A549 treated with CpdA at 1 μM for 4 hours (cell line): ENCODE measurements at places on chromosomes 3 and 15. TPM values are rescaled to one million over a fixed set of nuclear protein-coding genes. Genes with fewer than 3 reads are reported as not detected.

GOLGA6L4 gene
- 0.68 to 2.1 TPM (median 0.91 TPM) in 5 replicates for total RNA-seq

ACOX2 gene
- total RNA-seq, result 6.7 to 13.0 TPM (median 10.9 TPM) in 5 replicates

FMN1 gene
- total RNA-seq, result 0.27 to 0.59 TPM (median 0.41 TPM) in 5 replicates

GOLGA6L7 gene
- total RNA-seq, result not detected in 5 replicates

EFCC1 gene
- total RNA-seq, result 0.06 TPM in 1 of 5 replicates, not detected in the others

SLC38A3 gene
- total RNA-seq, result 0.01 to 0.04 TPM in 2 of 5 replicates, not detected in the others

GOLGA6B gene
- not detected in 5 replicates for total RNA-seq

SAMD7 gene
- not detected in 5 replicates for total RNA-seq

ARL14 gene
- total RNA-seq, result 1.1 to 1.8 TPM (median 1.2 TPM) in 5 replicates

GABRR3 gene
- not detected in 5 replicates for total RNA-seq

ITIH1 gene
- total RNA-seq, result not detected in 5 replicates

CNOT10 gene
- 27.1 to 32.4 TPM (median 29.2 TPM) in 5 replicates for total RNA-seq

LINGO1 gene
- 7.0 to 12.4 TPM (median 9.2 TPM) in 5 replicates for total RNA-seq

AGTR1 gene
- 0.30 to 0.50 TPM (median 0.42 TPM) in 5 replicates for total RNA-seq

FGF7 gene
- total RNA-seq, result not detected in 5 replicates

CFAP100 gene
- total RNA-seq, result not detected in 5 replicates

ARPIN gene
- total RNA-seq, result 9.2 to 12.5 TPM (median 12.0 TPM) in 5 replicates

THAP10 gene
- total RNA-seq, result 5.0 to 7.1 TPM (median 5.9 TPM) in 5 replicates

IQCF5 gene
- total RNA-seq, result not detected in 5 replicates

TTLL3 gene
- 6.2 to 11.1 TPM (median 7.2 TPM) in 5 replicates for total RNA-seq

PPP2R3A gene
- total RNA-seq, result 2.3 to 3.8 TPM (median 2.9 TPM) in 5 replicates

LRRC3B gene
- not detected in 5 replicates for total RNA-seq

CCDC50 gene
- 25.0 to 28.0 TPM (median 26.8 TPM) in 5 replicates for total RNA-seq

GOLGA6D gene
- 0.05 TPM in 1 of 5 replicates, not detected in the others for total RNA-seq

RAB8B gene
- 8.7 to 25.7 TPM (median 11.9 TPM) in 5 replicates for total RNA-seq

NTRK3 gene
- total RNA-seq, result 16.1 to 24.1 TPM (median 22.2 TPM) in 5 replicates

GMNC gene
- total RNA-seq, result not detected in 5 replicates

SEMA3F gene
- total RNA-seq, result 7.1 to 10.5 TPM (median 10.0 TPM) in 5 replicates

CA12 gene
- 144 to 163 TPM (median 160 TPM) in 5 replicates for total RNA-seq

TRPM1 gene
- total RNA-seq, result not detected in 5 replicates
